ENCODE measurements at places on chromosomes 1 and 21.

GRCh38 chr1:212089560-212090163, 54.1 kb downstream of the DTL start:
- DNase-seq, result no peak

GRCh38 chr21:34687065-34687464, 18.3 kb downstream of the CLIC6 start:
- DNase-seq, result no peak

GRCh38 chr1:62230718-62231117, 36.1 kb downstream of the L1TD1 start:
- DNase-seq, result peak; percentile 97

DNA sequence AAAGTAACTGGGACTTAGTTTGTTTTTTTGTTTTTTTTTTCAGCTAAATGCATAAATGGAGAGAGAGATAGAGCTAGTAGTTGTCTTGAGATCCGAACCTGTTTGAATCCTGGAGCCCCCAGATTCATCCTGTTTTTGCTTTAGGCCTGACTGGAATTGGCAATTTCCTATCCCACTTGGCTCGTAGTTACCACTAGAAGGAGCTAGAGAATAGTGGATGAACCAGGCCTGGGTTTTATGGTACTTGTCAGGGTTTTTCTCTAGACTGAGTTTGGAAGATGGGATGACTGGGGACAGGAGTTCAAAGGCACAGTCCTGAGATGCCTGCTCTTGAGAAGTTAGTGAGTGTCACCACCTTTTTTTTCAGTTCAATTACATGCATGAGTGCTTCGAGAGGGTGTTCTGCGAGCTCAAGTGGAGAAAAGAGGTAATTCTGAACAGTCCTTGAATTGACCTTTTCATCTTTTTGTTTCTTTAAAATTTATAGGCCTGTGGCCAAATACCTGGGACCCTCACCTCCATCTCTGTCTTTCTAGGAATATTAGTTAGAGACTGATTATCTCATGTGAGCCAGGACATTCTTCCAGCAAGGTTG, 23.4 kb downstream of the CELF3 start:
- DNase-seq, result no peak

DNA sequence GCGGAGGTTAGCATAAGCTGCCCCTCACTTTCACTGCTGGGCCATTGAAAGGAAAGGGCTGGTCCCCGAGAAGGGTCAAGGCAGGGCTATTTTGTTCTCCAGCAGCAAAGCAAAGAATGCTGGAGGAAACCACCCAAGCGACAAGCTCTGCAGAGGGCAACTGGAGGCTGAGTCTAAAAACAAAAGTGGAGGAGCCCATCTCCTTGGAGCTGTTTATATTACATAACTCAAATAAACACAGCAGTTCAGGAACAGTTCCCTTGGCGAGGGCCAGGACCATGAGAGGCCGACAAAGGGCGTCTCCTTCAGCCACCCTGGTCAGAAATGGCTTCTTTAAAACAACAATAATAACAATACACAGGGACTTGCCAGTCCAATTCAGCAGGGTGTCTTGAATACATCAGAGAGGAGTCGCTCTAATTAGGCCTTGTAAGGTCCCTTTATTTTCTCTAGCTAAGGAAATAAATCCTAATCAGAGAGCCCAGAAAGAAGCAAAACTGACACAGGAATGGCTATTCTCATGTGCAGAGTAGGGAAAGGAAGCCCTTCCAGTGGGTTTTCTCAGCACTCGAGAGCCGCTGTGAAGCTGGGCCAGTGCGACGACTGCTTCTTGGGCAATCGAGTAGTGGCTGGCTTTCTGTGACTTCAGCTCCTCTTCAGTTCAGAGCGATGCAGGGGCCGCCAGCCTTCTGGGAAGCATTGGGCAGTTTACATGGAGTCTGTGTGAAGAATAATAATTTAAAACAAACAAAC, 57.0 kb upstream of the TARBP1 start:
- no peak for DNase-seq

DNA sequence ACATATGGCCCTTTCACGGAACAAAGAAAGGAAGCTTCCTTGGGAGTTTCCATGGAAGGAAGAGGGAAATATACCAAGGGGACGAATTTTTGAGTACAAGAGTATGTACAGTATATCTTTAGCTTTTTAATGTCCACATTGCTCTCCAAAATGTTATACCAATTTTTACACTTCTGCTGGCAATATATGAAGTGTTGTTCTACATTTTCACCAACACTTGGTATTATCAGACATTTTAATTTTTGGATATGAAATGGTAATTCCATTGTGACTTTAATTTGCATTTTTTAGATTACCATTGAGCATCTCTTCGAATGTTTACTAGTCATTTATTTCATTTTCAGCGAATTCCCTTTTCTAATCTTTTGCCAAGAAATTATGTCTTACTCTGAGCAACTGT, 5.5 kb upstream of the VPS45 start:
- no peak for DNase-seq

DNA sequence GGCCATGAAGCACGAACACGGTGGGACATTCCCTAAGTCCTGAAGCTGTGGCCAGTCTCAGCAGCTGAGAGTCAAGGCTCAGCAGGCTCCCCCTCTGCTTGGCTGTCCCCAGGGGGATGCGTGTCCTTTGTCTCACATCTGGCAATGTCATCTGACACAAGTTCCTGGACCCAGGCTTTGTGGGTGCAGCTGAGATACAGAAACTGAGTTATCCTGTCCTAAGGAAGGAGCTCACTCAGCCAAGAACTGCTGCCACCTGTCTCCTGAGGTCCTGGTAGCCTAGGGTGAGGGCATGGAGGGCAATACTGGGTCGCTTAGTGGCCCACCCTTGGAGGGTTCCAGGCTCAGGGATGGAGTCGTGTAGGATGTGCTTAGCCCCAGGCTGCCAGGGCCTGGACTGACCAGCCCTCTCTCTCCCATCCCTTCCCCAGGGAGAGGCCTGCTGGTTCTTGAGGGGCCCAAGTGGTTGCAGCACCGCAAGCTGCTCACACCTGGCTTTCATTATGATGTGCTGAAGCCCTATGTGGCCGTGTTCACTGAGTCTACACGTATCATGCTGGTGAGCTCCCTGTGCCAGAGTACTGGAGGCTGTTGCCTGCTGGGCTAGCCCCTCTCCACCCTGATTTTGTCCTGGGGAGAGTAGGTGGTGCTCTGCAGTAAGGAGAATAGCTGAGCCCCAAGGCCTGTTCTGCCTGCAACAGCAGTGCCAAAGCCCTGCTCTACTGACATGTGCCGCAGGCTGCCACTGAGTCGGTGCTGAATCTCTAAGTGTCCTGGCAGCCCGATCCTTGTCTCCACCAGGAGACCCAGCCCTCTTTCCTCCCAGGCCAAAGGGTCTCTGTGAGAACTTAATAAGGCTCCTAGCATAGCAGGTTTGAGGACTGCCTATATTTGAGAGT, 13.5 kb downstream of the CYP4B1 start:
- no peak for DNase-seq

- no peak for DNase-seq
Observed at GRCh38 chr1:11680270-11681070, 478 bp downstream of the MAD2L2 start.

GRCh38 chr1:4599951-4600481, 54.4 kb upstream of the AJAP1 start:
- no peak for DNase-seq

- DNase-seq, result no peak
Observed at GRCh38 chr1:247721222-247721621, 4.8 kb upstream of the OR6F1 start.

- DNase-seq, result no peak
Observed at GRCh38 chr1:162056043-162056442, 13.4 kb upstream of the NOS1AP start.

- DNase-seq, result no peak
Observed at GRCh38 chr1:19310061-19310460, 1.9 kb downstream of the AKR7A2 start.

GRCh38 chr1:57605933-57606332, 182.1 kb upstream of the DAB1 start:
- no peak for DNase-seq

GRCh38 chr1:24600551-24600950, 42.6 kb upstream of the SRRM1 start:
- DNase-seq, result no peak

- no peak for DNase-seq
Observed at GRCh38 chr1:64107632-64108031, 95.8 kb upstream of the UBE2U start.

DNA sequence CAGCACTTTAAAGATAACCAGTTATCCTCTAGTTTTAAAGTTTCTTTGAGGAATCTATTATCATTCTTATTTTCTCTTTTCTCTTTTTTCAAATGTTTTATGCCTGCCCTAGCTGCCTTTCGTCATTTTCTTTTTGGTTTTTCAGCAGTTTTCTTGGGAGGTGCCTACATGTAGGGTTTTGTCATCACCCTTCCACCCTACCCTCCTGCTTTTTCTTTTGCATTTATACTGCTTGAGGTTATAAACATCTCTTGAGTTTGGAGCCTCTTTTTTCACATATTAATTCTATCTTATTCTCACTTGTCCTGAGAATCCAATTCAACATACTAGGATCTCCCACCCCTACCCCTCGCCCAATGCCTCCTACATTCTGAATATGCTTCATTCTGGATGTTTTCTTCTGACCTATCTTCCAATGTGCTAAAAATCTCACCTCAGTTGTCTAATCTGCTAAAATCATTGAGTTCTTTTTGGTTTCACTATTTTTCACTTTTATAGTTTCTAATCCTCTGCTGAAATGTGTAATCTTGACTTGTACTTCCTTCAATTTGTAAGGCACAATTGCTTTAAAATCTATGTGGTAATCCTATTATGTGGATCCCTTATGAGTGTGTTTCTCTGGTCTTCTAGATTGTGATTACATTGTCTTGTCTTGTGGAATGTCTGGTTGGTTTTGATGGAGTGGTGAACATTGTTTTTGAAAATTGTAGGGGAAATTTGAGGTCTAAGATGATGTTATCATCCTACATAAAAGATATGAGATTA, 38.7 kb downstream of the MIA3 start:
- DNase-seq, result no peak

- DNase-seq, result peak; percentile 85
Observed at GRCh38 chr1:234495231-234495990, 16.4 kb upstream of the TARBP1 start.

- no peak for DNase-seq
Observed at GRCh38 chr1:184533915-184534314, 147.1 kb downstream of the C1orf21 start.

GRCh38 chr1:36542962-36543515, 60.3 kb upstream of the CSF3R start:
- no peak for DNase-seq

DNA sequence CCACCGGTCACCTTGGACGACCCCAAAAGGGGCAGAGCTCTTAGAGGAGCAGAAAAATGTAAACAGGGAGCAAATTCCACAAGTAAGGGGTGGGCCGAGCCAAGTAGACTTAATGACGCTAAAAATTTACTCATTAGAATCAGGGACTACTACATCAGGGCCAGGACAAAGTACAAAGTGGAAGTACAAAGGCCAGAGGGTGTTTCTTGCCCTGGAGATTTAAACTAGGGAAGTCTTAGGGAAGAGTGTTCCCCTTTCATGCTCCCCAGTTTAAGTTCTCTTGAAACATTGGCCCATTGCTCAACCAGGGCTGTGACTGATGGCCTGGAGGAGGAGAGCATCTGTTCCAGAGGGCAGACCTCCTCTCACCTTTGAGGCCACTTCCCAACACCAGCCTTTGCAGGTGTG, 48.6 kb downstream of the BACH1 start:
- DNase-seq, result no peak

- DNase-seq, result no peak
Observed at GRCh38 chr1:198278943-198279342, 122.1 kb downstream of the NEK7 start.

DNA sequence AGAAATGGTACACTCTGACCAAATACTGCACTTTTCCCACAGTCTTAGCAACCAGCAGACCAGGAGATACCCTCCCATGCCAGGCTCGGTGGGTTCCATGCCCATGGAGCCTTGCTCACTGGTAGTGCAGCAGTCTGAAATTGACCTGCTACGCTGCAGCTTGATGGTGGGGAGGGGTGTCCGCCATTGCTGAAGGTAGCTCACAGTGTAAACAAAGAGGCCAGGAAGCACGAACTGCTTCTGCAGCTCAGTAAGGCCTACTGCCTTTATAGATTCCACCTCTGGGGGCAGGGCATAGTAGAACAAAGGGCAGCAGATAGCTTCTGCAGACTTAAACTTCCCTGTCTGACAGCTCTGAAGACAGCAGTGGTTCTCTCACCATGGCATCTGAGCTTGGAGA, 12.3 kb upstream of the IFI44L start:
- DNase-seq, result no peak

GRCh38 chr1:160046494-160047110, 14.8 kb upstream of the PIGM start:
- no peak for DNase-seq

- peak; percentile 37 for DNase-seq
Observed at GRCh38 chr1:6259491-6260362, 1.2 kb downstream of the GPR153 start.

DNA sequence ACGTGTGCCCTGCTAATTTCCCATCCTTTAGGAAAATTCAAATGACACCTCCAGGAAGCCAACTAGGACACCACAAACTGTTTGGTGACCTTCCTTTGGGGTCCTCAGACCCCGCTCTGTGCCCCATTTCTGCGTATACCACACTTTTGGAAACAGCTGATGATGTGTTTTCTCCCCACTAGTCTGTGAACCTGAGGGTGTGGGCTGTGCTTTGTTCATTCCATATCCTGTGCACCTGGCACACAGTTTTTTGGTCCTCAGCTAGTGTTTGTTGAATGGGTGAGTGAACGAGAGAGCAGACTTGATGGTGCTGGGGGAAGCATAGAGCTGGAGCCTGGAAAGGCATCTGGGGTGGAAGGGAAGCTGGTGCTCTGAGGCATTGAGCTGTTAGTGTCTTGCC, 48.6 kb downstream of the RPS6KA1 start:
- DNase-seq, result no peak

GRCh38 chr1:29467989-29468900, 231.9 kb downstream of the PTPRU start:
- DNase-seq, result no peak

Measured in epithelial cell of prostate (primary cell).